ENCODE measurements at places on chromosomes 16 and 17.
A peak's percentile ranks its signal among the peaks of the same experiment; 100 is the strongest.

DNA sequence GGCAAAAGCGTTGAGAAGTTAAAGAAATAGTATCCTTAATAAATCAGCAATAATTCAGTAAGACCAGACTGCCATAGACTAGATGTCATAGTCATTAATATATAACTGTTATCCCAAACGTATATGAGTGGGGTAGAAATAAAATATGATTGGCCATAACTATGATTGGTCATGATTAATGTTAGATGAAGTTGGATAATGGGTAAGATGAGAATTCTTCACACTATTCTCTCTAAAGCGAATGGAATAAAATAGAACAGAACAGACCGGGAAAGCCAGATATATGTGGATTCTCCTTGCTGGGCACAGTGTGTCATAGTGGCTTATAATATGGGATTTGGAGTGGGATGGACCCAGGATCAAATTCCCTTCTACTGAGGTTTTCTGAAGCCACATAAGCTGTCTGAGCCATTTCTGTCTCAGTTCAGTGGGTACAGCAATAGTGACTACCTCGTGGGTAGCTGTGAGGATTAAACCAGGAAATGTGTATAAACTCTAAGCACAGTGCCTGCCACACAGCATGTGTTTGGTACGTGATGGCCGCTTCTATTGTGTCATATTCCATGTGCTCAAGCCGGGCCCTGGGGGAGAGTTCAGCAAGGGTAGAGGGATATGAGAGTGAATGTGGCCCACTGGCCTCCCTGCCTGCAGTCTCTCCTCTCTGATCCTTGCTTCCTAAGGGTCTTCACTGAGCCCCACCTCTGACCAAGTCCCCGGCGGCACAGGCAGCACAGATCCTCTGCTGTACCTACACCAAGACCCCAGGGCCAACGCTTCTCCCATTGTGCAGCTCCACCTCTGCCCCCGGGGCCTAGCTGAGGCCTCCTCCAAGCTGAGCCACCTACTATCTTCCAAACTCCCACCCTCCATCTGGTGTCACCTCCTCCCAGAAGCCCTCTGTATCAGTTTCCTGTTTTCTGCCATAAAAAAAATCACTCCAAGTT lies 3.7 kb downstream of the CETP start:
- DNase-seq: no peak

DNA sequence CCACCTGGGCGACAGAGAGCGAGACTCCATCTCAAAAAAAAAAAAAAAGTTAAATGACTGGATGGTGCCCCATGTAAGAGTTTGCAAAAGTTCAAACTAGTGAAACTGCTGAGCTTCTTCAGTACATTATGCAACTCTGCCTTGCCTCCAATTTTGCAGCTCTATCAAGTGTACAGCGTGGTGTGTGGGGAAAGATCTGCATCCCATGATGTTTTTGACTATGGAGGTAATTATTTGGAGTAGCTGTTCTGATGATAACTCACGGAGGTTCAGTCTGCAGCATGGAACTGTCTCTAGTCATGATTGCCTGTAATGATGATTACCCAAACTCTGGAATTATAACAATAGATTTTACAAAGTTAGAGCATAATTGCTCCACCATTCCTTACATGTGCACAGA lies 149.6 kb downstream of the PITPNC1 start:
- DNase-seq: no peak

- no peak for DNase-seq
Observed at GRCh38 chr16:68676113-68676860, 31.2 kb downstream of the CDH3 start.

GRCh38 chr16:2726923-2727322 lies 6.9 kb upstream of the PRSS27 start:
- no peak for DNase-seq

GRCh38 chr17:2282297-2282873 lies 21.2 kb downstream of the SMG6 start:
- peak; percentile 72 for DNase-seq
